Stimulated activated naive CD8-positive, alpha-beta T cell treated with anti-CD3 and anti-CD28 coated beads, Interleukin-15, Interleukin-2, amounts not matched to agents 100 U/mL and 50 U/mL, for 24 hours (primary cell): ENCODE measurements at places on chromosomes 2 and 18.
A peak's percentile ranks its signal among the peaks of the same experiment; 100 is the strongest.

GRCh38 chr2:182128821-182129707 is 143.4 kb downstream of the PPP1R1C start:
- DNase-seq, result no peak

DNA sequence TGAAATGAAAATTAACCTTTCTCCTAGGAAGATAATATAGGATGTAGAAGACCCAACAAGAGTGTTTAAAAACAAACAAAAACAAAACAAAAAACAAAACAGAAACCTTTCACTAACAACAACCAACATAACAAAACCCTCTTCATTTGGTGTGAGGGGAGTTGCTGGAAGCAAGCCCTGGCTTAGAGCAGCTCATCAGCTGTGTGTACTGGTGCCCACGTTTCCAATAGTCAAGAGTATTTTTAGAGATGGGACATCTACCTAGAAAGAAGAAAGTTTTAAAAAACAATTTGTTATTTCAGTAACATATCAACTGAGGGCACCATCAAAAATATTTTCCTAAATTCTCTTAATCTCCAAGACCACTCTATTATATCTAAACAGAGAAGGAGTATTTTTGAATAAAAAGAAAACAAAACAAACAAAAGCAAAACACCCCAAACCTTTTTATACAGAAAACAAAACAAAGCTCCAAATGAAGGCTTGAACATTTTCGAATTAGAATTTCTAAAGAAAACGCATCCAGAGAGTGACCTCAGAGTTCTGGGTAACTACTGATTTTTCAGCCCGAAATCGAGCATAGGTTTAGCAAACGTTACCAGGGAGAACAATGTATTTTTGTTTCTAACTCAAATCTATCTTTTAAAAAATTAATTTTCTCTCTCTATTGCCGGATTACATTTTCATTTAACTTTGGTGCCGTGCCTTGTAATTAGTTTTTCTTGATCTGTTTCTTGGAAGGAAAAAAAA is 134.6 kb downstream of the INSIG2 start:
- no peak for DNase-seq

GRCh38 chr2:218577482-218578220 is 9.0 kb downstream of the CNOT9 start:
- DNase-seq, result no peak

- peak; percentile 21 for DNase-seq
These were observed 678 bp downstream of the CYP27C1 start for GRCh38 chr2:127219171-127220070.

DNA sequence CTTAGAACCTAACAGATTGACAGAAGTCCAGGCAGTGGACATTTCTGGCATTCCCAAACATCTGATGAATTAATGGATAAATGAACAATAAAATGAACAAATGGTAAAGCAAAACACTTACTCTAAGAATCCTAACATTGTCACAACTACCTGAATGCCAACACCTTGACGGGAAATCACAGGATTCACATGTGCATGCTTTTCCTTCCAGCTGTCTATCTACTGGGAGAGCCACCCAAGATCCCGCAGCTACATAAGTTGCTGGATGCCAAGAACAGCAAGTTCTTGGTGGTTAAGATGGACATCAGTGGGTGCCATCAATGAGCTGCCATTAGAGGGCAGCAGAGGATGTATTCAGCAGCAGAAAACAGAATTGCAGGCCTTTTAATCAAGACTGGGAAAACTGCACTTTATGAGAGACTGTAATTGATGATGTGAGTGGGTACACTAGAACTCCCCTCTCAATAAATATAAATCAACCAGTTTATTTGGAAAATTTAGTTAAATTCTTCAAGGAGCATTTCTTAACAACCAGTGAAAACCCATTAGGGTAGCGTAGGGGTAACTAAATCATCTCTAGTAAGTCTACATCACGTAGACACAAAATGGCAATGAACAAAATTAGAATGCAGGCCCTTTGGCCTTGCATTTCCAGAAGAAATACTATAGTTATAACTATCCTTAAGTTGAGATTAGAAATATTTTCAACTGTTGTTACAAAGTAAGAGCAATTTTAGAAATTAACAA is 45.6 kb downstream of the SESTD1 start:
- DNase-seq, result peak; percentile 51

GRCh38 chr2:54587171-54588016 is 131.3 kb downstream of the SPTBN1 start:
- DNase-seq, result no peak

DNA sequence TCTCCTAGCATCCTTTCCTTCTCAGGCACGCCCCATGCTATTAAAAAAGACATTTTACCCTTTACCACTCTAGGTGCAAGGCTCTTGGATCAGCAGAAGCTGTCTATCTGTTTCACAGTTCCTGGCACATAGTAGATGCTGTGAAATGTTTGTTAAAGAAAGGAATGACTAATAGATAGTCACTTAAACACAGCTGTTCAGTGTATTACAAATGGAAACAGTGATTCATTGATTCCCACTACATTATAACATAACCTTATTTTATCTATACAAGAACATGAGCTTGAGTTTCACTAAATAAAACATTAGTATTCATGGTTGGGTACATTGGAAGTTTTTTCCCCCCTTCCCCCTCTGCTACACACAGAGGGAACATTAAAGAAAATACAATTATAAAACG is 142.1 kb downstream of the ASXL3 start:
- no peak for DNase-seq

DNA sequence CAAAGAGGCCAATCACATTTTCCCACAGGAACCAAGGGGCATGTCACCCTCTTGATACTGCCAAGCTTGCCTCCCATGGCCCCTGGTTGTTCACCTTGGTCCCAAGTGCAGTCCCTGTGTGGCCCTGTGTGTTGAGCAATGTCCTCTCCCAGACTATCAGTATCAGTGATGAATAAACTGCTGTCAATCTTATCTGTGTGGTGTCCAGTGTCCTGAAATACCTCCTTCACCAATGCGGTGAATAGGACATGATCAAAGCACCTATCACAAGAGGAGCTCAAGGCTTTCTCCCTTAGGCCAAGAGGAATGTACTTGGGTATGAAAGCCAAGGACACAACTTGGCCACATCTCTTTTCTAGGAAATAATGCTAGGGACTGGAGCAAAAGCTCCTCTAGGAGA is 68.2 kb downstream of the MAIP1 start:
- DNase-seq, result no peak

- no peak for DNase-seq
These were observed 127.6 kb upstream of the CDCA7 start for GRCh38 chr2:173226899-173227698.

DNA sequence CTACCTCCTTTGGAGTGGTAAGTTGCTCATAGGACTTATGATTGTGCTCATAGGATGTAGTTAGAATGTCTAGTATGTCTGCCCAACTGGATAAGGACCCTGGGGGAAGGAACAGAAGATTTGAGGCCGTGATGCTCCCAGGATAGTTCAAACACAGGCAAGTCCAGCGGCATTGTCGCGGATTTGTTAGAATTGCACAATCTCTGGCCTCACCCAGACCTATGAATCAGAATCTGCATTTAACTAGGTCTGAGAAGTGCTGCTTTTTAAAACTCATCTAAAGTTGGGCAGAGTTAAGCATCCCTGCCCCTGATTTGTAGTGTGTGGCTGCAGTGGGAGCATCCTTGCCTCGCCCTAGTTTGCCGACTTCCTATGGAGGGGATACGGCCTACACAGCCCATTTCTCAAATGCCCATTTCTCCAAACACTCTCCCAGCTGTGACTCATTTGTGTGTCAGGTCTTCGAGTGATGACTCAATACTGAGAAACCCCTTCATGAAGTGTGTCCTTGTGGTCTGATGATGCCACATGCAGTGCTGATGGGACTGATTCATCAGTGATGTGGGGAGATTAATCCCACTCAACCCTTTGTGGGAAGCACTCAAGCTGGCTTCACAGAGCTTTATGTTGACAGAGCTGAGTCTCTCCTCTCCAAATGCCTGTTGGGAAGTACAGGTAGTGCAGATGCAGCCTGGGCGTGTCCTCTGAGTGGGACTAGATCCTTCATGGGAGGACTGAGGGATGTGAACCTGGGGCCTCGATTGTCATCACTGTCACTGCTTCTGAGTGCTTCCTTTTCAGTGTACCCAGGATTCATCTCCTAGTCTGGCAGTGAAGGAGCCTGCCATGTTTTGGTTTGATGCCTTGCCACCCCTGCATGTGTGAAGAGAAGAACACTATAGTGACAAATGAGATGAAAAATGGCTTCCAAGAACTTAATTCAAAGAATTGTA is 18.7 kb downstream of the SMIM21 start:
- DNase-seq, result peak; percentile 47

DNA sequence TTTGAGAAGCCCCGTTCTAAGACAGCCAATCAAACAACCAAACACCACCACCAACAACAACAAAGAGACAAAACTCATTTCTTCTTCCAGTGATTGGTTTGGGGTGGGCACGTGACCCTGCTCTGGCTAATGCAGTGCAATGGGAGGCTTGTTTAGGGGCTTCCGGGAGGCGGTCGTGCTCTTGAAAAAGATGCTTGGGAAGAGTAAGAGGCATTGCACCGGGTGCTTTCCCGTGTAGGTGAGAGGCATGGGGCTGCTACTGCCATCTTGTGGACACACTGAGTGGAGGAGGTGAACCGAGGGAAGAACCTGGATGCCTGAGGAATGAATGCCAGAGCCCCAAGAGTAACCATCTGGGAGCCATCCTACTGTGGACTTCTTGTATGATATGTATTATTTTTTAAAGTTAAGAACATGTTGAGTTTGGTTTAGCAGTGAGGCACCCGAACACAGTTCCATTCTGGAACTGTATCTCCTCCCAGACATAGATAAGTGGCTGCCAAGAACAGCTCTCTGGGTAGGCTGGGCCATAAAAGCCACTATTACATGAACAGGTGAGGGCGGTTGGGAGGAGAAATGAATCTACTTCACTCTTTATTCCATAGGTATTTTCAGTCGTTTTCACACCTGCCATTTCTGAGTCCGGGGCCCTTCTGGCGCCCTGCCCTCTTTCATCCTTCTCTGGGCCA is 19.1 kb upstream of the ARHGAP25 start:
- peak; percentile 69 for DNase-seq

GRCh38 chr2:206798000-206798399 is 32.6 kb downstream of the FASTKD2 start:
- DNase-seq, result no peak

DNA sequence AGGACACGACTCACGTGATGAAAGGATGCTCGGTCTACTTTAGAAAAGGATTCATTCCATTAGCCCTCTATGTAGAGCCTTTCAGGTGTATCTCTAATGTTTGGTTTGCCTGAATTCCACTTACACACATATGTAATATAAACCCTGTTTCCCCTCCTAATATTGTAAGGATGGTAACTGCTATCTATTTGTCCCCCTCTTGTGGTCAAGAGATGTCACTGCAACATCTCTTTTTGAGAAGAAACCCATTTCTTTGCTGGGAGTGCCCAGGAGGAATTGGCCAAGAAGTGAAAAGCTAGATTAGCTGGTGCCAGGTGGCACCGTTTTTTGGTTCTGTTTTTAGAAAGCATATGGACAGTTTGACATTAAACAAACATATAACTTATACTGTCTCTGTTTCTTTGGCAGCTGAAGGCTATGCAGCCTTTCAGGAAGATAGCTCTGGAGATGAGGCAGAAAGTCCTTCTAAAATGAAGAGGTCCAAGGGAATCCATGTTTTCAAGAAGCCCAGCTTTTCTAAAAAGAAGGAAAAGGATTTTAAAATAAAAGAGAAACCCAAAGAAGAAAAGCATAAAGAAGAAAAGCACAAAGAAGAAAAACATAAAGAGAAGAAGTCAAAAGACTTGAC is 41.2 kb downstream of the RALBP1 start:
- DNase-seq, result no peak

DNA sequence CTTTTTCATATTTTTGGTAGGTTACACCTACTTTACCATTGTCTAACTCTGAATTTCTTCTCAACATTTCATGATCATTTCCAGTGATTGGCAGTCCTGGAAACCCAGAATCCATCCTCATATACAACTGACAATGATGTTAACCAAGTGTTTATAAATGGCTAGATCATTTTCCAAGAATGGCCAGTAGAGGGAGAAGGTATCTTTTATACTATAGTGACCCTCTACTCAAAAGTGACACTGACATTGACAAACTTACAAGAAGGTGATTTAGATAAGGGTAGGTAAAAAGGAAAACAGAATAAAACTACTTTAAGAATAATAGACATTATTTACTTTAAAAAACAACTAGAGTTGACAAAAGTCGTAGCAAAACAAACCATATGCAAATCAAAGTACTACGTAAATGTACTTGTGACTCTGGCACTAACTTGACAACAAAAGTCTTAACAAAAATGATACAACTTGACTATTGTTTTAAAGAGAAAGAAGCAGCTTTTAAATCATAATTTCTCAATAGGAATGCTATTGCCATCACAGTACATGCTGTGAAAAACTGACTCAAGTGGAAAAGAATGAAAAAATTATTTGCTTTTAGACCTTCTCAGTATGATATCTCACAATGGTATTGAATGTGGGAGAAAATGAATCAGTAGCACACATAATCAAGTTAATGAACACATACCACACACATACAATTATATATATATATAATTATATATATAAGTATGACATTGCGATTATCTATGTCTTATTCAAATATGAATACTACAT is 76.6 kb upstream of the GRB14 start:
- no peak for DNase-seq

GRCh38 chr2:188378371-188378950 is 86.8 kb downstream of the GULP1 start:
- no peak for DNase-seq

- no peak for DNase-seq
These were observed 79.6 kb downstream of the ADD2 start for GRCh38 chr2:70688427-70688826.

- DNase-seq, result no peak
These were observed 136.3 kb downstream of the ZNF516 start for GRCh38 chr18:76358774-76359173.

- no peak for DNase-seq
These were observed 89.6 kb downstream of the INSIG2 start for GRCh38 chr2:118177884-118178283.

GRCh38 chr2:118032169-118033013 is 18.5 kb upstream of the CCDC93 start:
- DNase-seq, result peak; percentile 41

- no peak for DNase-seq
These were observed 58.1 kb downstream of the IL1R2 start for GRCh38 chr2:102049756-102050443.
